ENCODE measurements at places on chromosomes 7 and 10. TPM values are rescaled to one million over a fixed set of nuclear protein-coding genes. Genes with fewer than 3 reads are reported as not detected.

Gene CYP3A4
- total RNA-seq, result not detected

Gene LRGUK
- 0.58 TPM for total RNA-seq

Gene PNLIPRP2
- total RNA-seq, result 1.2 TPM

Gene MAT1A
- total RNA-seq, result 0.13 TPM

Gene RBM17
- total RNA-seq, result 82.0 TPM

Gene LOXL4
- total RNA-seq, result 15.5 TPM

Gene CTNNA3
- total RNA-seq, result 8.8 TPM

Gene VWDE
- 0.55 TPM for total RNA-seq

Gene AKR1C3
- total RNA-seq, result 98.8 TPM

Gene CCDC172
- total RNA-seq, result not detected

Gene EBLN1
- total RNA-seq, result not detected

Gene MEIG1
- total RNA-seq, result not detected

Gene CYP2W1
- total RNA-seq, result not detected

Gene IKZF5
- 21.5 TPM for total RNA-seq

DNA sequence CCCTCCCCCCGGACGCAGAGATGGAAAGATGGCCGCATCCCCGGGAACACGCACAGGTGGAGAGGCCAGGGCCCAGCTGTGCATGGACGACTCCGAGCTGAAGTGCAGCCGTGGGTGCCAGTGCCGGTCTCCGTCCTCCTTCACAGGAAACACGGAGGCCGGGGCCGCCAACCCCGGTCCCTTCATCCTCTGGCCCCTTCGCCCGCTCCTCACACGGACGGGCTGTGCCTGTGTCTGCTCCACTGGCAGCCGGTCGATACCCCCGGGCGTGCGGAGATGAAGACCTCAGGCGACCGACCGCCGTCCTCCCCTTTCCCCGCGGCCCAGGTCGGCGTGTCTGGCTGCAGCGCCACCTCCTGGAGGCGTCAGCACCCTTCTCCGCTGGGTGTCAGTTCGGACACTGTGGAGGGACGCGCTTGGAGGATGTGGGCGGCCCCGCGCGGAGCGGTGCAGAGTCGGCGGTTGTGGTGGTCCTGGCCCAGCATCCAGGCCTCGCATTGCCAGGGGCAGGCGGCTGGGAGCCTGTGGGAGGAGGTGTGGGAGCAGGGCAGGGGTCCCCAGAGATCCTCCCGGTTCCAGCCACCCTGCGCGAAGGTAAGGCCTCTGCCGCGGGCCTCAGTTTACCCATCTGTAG is 9.9 kb downstream of the ZNF511 start:
- DNase-seq, result peak; percentile 87

DNA sequence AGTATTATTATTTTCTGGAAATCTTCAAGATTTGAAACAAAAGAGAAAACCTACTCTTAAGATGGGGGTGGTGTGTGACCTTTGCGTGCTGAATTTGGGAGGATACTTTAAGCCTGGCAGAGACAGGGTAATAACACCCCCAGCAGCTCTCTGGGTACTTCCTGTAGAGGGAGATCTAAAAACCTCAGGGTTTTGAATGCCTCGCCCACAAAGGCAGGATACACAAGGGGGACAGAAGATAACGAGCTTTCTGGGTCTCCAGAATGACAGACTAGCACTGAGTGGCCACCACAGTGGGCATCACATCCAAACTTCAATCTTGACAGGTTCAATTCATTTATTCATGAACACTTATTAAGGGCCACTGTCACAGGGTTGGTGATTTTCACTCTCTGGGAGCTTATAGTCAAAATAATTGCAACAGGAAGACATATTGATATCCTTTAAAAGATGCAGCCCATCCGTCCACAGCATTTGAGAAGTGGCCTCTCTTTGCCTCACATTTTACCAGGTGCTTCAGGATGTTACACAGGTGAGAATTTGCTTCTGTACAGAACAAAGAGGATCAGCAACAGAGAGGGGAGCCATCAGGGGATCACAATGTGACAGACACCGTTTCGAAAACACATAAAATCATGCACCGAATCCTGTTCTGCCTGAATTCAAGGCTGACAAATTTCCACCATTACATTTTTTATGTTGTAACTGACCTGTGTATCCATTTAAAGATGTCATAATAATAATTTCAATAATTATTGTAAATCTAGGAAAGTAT is 14.3 kb downstream of the CPA1 start:
- DNase-seq, result no peak

- DNase-seq, result no peak
These were observed 56.6 kb downstream of the GSDME start for GRCh38 chr7:24700521-24701260.

GRCh38 chr10:124254490-124254889 is 161.1 kb upstream of the CHST15 start:
- DNase-seq, result peak; percentile 49

- DNase-seq, result peak; percentile 84
These were observed 131.1 kb upstream of the CHST15 start for GRCh38 chr10:124224331-124225028.

GRCh38 chr10:46069771-46070463 is 23.8 kb upstream of the MSMB start:
- no peak for DNase-seq

DNA sequence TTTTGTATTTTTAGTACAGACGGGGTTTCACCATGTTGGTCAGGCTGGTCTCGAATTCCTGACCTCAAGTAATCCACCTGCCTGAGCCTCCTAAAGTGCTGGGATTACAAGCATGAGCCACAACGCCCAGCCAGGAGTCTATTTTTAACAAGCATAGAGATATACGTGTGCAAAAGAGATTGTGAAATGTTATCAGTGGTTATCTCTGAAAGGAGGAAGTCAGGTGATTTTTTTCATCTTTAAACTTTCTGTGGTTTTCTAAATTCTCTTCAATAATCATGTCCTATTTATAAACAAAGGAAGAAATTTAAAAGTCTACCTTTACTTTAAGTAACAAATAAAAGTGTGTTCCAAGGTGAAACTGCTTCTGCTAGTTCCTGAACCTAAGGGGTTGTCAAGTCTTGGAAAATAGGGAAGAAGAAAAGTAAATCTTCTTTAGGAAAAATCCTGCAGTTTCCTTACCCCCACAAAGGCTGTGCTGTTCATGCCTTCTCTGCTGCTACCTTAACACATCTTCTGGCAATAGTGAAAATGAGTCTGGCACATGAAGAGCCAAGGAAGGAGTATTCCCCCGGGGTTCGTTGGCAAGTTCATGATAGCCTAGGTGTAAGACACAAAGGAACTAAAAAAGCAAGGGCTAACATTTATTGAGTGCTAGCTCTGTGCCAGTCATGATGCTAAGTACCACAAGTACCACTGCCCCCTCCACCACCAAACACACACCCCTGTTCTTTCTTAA is 51.1 kb downstream of the CYP26A1 start:
- no peak for DNase-seq

DNA sequence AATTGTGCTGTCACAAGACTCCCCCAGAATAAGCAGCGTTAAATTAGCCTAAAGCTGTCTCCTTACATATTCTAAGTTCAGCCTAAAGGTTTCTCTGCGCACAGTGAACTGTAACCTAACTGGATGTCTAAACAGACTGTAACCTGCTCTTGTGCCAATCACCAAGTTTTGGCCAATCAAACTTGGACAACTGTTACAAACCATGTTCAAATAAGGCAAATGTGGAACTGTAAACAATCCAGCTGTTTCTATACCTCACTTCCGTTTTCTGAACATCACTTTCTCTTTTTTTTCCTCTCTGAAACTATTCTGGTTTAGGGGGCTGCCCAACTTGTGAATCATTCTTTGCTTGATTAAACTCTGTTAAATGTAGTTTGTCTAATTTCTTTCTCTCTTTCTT is 252.2 kb upstream of the HABP2 start:
- no peak for DNase-seq

- no peak for DNase-seq
These were observed 1.2 kb downstream of the PDZD7 start for GRCh38 chr10:101029520-101030295.

GRCh38 chr7:27641581-27642230 is 21.0 kb downstream of the HIBADH start:
- no peak for DNase-seq

- DNase-seq, result no peak
These were observed 256.0 kb downstream of the AHR start for GRCh38 chr7:17554341-17555015.

DNA sequence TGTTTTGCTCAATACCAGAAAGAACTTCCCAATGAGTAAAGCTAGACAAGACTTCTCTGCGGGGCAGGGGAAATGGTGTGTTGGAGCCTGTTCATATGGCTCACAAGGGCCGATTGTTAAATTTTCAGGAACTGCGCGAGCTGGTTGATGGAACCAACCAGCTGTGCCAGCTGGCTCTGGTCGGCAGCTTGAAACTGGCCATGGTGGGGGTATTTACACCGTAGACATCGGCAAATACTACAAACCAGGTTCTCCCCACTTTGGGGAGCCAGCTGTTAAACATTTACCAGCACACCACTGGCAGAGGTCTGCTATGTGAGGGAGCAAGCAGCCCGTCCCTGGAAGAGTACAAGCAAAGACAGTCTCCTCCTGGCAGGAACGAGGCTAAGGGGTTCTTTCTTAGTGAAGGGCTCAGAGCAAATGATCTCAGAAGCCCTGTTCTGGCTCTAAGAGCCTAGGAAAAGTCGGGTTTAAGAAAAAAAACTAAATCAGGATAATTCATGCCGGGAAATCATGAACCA is 8.8 kb upstream of the ZMIZ1 start:
- peak; percentile 49 for DNase-seq

- no peak for DNase-seq
These were observed 220.8 kb upstream of the TCERG1L start for GRCh38 chr10:131532291-131532690.

DNA sequence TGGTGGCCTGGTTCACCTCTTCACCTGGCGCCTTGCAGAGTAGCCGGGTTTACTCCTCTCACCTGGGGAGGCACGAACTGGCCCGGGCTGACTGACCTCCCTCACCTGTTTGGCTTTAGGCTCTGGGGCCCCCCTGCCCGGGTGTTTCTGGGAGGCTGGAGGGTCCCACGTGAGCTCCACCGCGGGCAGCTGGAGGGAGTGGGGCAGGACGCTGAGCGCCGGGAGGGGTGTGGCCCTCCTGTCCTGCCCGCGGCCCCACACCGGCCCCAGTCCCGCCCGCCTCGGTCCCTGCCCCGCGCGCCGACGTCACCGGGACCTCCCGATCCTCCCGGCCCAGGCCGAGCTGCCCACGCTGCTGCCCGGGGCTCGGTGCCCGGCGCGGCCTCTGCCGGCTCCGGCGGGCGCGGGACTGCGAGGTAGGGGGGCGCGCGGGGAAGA is at the start of gene AMZ1:
Gene AMZ1 (plus strand): TSS at position 322 of the 438 bp plus-strand sequence. CDS start 12,250 bp downstream, outside the sequence.
- DNase-seq, result no peak

DNA sequence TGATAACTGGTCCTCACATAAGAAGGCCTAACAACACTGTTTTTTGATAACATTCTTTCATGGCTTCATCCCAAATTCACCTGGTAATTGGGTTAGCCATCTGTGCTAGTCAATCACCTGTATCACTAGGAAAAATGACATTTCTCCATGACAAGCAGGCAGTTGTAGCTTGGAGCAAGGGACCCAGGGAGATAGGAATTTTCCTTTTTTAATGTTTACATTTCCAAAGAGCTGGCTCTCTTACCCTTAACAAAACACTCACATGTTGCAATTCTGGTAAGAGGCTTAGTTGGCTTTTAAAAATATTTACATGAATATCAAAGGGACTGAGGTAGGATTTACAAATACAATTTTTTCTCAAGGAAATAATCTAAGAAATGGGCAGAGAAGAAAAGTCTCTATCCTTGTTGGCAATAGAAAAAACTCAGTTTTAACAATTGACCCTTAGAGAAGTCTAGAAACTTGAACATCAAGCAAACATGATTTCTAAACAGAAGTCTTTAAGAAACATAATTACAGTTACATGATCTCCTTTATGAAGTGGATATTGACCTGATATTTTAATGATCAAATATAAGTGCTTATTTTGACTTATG is 16.1 kb upstream of the AKR1C1 start:
- DNase-seq, result no peak

- peak; percentile 80 for DNase-seq
These were observed 723 bp downstream of the MTURN start for GRCh38 chr7:30135301-30136116.

- no peak for DNase-seq
These were observed 1361.7 kb downstream of the XPNPEP1 start for GRCh38 chr10:108561649-108562048.

- DNase-seq, result no peak
These were observed 44.8 kb upstream of the EGR2 start for GRCh38 chr10:62860946-62861345.

DNA sequence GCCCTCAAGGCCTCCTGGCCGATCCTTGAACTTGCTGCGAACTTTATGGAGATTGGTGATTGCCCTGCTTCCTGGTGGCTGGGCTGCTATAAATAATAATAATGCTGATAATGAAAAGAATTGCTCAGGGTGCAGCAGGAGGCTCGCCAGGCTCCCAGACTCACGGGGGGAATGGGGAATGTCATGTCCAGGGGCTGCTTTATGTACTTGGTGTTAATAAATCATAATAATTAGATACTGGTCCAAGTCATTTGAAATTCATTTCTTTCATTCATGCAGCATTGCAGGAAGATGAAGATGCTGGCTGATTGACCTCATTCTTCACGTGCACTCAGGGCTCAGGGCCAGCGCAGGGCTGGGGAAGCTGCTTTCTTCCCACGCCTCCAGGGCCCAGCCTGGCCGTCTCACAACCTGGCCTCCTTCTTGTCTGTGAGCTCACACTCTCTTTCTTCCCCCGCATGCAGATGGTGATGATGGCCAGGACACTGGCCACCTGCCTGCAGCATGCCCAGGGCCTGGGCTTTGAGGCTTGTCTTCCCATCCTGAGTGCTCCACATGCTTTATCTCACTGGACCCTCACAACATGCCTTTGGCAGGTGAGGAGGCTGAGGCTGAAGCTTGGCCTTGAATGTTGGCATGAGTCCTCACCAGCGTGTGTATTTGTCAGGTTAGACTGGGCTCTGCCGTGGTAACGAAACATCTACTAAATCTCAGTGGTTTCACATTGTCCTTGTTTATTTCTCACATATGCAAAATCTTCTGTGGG is 138.4 kb upstream of the TNS3 start:
- DNase-seq, result no peak

- DNase-seq, result no peak
These were observed 178.3 kb upstream of the KLF14 start for GRCh38 chr7:130912082-130912861.

DNA sequence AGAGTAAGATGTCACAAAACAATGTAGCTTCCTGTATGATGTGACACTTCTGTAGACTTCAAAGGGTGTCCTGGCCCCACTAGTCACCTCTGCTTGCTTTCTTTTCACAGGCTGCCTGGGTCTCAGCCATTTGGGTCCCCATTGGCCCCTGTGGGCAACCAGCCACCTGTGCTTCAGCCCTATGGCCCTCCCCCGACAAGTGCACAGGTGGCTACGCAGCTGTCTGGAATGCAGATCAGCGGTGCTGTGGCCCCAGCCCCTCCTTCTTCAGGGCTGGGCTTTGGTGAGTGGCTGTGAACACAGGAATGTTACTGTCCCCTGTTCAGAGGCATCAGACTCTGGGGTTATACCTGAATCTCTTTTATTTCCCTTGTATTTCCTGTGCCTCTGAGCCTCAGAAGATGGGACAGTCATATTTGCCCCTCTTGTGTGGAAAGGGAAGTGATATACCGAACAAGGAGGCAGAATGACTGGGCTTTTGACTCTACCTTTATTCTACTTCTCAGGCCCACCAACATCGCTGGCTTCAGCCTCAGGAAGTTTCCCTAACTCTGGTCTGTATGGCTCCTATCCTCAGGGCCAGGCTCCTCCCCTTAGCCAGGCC is 15.4 kb downstream of the SEC24C start:
- no peak for DNase-seq
